Left lung (tissue), 14 donors: ENCODE measurements at places on chromosomes 6 and 20.
A peak's percentile ranks its signal among the peaks of the same experiment; 100 is the strongest.

- H3K27ac ChIP-seq: no peak overlapping the region
- peaks cover 7% of the 10 kb centered on the region for H3K27me3 ChIP-seq
- no peaks in the 10 kb centered on the region for H3K36me3 ChIP-seq
Observed at GRCh38 chr20:38258545-38259215, 1.9 kb downstream of the KIAA1755 start.

DNA sequence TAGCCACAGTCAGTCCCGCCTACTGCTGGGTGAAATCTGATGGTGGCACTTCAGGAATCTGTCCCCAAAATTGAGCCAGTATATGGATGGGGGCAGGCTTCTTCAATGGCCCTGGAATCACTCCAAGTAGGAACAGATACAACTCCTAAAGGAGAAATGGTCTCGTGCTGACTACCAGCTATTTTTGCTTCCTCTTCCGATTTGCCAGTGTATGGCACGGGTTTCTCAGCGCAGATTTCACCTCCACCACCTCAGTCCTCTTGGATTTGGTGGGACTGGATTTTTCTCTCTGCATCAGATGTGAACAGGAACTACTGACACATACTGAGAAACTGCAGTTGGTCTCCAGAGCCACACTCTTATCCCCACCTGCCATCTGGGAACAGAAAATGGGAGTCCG is 27.2 kb downstream of the PNPLA1 start:
- H3K4me3 ChIP-seq: no peak overlapping the region
- H3K4me1 ChIP-seq: peaks cover 33% of the 10 kb centered on the region
- no peaks in the 10 kb centered on the region for H3K27me3 ChIP-seq
- H3K27ac ChIP-seq: no peak overlapping the region
- no peaks in the 10 kb centered on the region for H3K36me3 ChIP-seq
- DNase-seq: no peak

- no peak overlapping the region for H3K27ac ChIP-seq
- H3K4me3 ChIP-seq: no peak overlapping the region
- no peak for DNase-seq
- H3K4me1 ChIP-seq: peaks cover 48% of the 10 kb centered on the region
- no peaks in the 10 kb centered on the region for H3K27me3 ChIP-seq
Observed at GRCh38 chr6:4781967-4782575, 5.9 kb downstream of the CDYL start.

DNA sequence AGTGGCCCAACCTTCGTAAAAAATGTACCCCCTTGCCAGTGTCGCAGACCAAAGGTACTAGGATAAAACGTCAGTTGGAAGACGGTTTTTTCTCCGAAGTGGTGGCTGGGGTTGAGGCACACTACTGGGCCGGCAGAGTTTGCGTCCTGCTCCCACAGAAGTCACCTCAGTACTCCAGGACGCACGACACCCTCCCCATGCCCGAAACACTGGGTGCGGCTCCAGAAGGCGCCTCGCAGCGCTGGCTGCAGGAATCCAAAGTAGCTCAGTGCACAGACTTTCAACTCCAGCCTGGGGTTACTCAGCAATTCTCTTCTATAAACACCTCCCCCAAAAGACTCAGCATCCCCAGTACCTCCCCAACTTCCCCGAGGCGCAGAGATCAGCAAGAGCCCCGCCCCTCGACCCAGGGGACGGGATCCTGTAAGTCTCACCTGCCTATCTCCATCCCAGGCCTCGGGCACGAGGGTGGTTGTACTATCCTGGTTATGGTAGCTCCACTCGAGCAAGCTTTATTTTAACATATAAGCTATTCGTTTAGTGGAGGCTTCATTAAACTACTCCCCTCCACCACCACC is 88.2 kb downstream of the ZFP64 start:
- H3K36me3 ChIP-seq: no peaks in the 10 kb centered on the region
- H3K4me3 ChIP-seq: peak overlapping the region; percentile 24
- DNase-seq: no peak
- peaks cover 18% of the 10 kb centered on the region for H3K4me1 ChIP-seq
- no peak overlapping the region for H3K27ac ChIP-seq

GRCh38 chr20:2652724-2653555 is 508 bp downstream of the NOP56 start:
- no peak for DNase-seq
- peak overlapping the region; percentile 92 for H3K27ac ChIP-seq
- no peaks in the 10 kb centered on the region for H3K36me3 ChIP-seq
- peak overlapping the region; percentile 96 for H3K4me3 ChIP-seq
- H3K4me1 ChIP-seq: peaks cover 35% of the 10 kb centered on the region

DNA sequence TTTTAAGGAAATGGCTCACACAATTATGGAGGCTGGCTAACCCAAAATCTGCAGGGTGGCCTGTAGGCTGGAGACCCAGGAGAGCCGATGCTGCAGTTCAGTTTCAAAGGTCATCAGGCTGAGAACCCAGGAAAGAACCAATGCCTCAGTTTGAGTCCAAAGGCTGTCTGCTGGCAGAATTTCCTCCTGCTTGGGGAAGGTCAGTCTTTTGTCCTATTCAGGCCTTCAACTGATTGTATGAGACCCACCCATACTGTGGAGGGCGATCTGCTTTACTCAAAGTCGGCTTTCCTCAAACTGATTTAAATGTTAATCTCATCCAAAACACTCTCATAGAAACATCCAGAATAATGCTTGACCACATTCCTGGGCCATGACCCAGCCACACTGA is 189.7 kb upstream of the CDYL start:
- H3K27ac ChIP-seq: no peak overlapping the region
- no peaks in the 10 kb centered on the region for H3K27me3 ChIP-seq
- DNase-seq: no peak
- no peak overlapping the region for H3K4me3 ChIP-seq

- H3K27me3 ChIP-seq: no peaks in the 10 kb centered on the region
- no peak for DNase-seq
- H3K36me3 ChIP-seq: no peaks in the 10 kb centered on the region
- H3K27ac ChIP-seq: no peak overlapping the region
- H3K4me3 ChIP-seq: no peak overlapping the region
Observed at GRCh38 chr20:34285450-34285849, 17.7 kb downstream of the AHCY start.

- H3K4me3 ChIP-seq: no peak overlapping the region
- peaks cover 4% of the 10 kb centered on the region for H3K27me3 ChIP-seq
- H3K4me1 ChIP-seq: peaks cover 73% of the 10 kb centered on the region
- DNase-seq: no peak
- no peaks in the 10 kb centered on the region for H3K36me3 ChIP-seq
Observed at GRCh38 chr6:157760589-157761330, 62.3 kb upstream of the SNX9 start.

DNA sequence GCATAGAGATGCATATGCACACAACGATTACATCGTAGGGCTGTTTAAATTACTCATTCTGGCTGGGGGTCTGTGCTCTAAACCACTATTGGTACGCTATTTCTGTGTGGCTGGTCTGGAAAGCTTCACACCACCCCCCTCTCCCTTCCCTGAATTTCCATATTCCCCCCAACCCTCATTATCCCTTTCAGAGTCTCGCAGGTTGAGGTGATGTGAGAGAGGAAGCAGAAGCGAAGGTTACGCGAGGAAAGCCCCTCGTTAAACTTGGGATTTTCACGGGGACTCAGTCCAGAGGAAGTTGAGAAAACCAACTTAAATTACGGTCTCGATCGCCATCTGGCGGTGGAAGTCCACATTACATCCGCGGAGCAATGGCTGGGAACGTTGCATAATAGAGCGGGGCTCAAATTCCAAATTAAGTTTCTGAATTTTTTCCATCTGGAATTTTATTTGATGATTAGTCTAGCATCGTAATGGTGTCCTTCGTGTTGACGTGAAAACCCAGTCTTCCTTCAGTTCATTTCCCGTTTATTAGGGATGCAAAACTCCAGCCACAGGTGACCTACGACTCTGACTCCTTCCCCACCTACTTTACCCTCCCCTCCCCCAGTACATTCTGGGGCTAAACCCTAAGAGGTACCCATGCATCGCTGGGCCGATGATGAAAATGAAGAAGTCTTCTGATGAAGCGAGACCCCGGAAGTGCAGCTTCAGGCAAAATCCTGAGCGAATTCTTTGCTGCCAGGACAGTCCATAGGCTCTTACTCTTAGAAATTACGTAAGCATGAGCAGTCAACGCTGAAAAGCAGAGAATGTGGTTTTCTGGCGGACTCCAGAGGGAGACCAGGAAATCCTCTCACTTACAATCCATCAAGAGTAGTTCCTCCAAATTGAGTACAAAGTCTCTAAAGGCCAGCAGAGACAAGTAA is 19.7 kb downstream of the HLA-DOB start:
- peaks cover 30% of the 10 kb centered on the region for H3K27me3 ChIP-seq
- no peaks in the 10 kb centered on the region for H3K4me1 ChIP-seq
- peak; percentile 83 for DNase-seq
- H3K27ac ChIP-seq: no peak overlapping the region

GRCh38 chr6:96610019-96610418 is 47.1 kb downstream of the FHL5 start:
- DNase-seq: no peak
- H3K4me3 ChIP-seq: no peak overlapping the region
- H3K27me3 ChIP-seq: no peaks in the 10 kb centered on the region
- H3K27ac ChIP-seq: no peak overlapping the region
- no peaks in the 10 kb centered on the region for H3K36me3 ChIP-seq
- no peaks in the 10 kb centered on the region for H3K4me1 ChIP-seq

DNA sequence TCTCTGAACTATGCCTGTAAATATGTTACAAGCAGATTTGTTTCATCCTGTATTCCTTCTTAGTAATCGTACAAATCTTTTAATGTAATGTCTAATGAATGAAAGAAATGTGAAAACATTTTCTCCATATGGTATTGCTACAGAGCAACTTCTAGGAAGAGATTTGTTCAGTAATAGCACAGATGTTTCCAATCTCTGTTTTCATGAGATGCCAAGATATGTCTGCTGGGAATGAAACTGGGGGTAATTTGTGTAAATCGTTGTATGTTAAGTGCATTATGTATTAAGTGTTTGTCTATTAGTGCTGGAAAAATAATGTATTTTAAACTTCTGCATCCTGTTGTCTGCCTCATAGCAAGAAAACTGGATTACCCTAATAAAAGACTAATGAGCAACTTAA is 722.2 kb upstream of the EYS start:
- no peaks in the 10 kb centered on the region for H3K36me3 ChIP-seq
- peak; percentile 89 for DNase-seq
- no peak overlapping the region for H3K4me3 ChIP-seq
- no peak overlapping the region for H3K27ac ChIP-seq
- H3K27me3 ChIP-seq: no peaks in the 10 kb centered on the region

DNA sequence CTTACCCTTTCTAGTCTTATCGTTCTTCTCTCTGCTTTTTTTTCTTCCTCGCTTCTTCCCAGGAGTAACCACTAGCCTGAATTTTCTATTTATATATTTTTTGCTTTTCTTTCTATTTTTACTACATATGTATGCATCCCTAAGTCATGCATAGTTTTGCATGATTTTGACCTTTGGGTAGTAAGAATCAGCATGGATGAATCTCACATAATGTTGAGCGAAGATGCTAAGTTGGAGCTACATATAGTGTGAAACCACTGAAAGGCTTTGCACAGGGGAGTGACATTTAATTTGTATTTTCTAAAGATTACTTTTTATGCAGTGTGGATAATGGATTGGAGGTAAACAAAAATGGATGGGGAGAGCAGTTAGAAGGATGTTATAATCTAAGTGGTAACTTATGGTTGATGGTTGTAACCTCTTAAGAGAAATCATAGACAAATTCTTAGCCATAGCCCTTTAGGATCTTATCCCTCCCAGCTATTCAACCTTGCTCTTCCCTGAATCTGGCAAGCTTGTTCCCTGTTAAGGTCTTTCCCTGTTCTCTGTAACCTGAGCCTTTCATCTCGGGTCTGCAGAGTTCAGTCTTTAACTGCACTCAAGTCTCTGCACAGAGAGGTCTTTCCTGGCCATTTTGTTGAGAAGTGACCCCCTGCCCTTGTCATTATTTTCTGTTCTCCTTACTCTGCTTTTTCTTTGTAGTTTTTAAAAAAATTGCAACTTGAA is 18.0 kb downstream of the PEX7 start:
- no peak overlapping the region for H3K4me3 ChIP-seq
- no peaks in the 10 kb centered on the region for H3K4me1 ChIP-seq
- H3K27me3 ChIP-seq: no peaks in the 10 kb centered on the region
- no peaks in the 10 kb centered on the region for H3K36me3 ChIP-seq

GRCh38 chr6:142011156-142011555 is 121.6 kb upstream of the GJE1 start:
- no peak for DNase-seq
- H3K27ac ChIP-seq: no peak overlapping the region
- H3K36me3 ChIP-seq: no peaks in the 10 kb centered on the region
- no peaks in the 10 kb centered on the region for H3K4me1 ChIP-seq

DNA sequence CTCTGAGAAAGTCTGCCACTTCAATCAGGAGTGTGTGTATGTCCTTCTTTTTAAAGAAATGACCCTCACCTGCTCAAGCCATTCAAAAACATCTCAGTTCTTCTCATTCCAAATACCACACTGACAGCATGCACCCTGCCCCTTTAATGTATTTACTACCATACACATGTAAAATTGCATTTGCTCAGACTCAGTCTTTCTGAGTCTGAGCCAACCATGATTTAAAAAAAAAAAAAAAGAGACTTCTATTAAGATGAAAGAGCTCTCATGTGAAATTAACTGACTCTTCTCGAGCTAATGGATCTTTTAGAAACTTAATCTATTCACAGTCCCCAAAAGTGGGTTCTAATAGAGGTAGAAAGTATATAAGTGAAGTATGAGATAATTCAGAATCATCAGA is 1.4 kb upstream of the FILIP1 start:
- DNase-seq: no peak
- H3K27me3 ChIP-seq: no peaks in the 10 kb centered on the region
- H3K36me3 ChIP-seq: no peaks in the 10 kb centered on the region
- H3K4me1 ChIP-seq: peaks cover 4% of the 10 kb centered on the region
- no peak overlapping the region for H3K4me3 ChIP-seq
- no peak overlapping the region for H3K27ac ChIP-seq

DNA sequence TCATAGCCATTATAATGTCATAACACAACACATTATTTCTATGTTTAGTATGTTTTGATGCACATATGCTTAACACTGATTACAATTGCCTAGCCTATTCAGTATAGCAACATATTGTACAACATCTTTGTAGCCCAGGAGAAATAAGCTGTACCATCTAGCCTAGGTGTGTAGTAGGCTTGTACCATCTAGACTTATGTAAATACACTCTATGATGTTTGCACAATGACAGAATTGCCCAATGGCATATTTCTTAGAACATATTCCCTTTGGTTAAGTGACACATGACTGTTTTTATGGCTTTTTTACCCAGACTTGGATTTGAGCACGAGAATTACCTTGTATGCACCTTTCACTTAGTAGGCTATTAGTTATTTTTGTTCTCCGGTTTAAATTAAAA is 64.5 kb upstream of the HIVEP1 start:
- H3K27me3 ChIP-seq: no peaks in the 10 kb centered on the region
- no peaks in the 10 kb centered on the region for H3K36me3 ChIP-seq
- no peak overlapping the region for H3K4me3 ChIP-seq
- H3K4me1 ChIP-seq: no peaks in the 10 kb centered on the region

DNA sequence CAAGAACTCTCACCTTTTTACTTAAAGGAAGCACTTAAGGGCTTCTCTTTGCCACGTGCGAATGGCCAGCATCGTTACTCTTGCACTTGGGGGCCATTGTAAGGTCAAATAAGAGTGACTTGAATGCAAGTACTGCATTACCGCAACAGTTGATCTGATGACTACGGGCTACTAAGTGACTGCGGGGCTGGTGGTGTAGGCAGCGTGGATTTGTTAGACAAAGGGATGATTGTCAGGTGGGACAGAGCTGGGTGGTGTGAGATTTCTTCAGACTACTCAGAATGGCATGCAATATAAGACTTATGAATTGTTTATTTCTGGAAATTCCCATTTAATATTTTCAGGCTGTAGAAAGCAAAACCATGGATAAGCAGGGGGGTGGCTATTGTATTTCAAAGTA is 199.7 kb upstream of the UST start:
- DNase-seq: no peak
- no peak overlapping the region for H3K4me3 ChIP-seq
- H3K27me3 ChIP-seq: no peaks in the 10 kb centered on the region
- no peak overlapping the region for H3K27ac ChIP-seq
- H3K36me3 ChIP-seq: peaks cover 66% of the 10 kb centered on the region
